ENCODE measurements at places on chromosomes 5 and 9.

DNA sequence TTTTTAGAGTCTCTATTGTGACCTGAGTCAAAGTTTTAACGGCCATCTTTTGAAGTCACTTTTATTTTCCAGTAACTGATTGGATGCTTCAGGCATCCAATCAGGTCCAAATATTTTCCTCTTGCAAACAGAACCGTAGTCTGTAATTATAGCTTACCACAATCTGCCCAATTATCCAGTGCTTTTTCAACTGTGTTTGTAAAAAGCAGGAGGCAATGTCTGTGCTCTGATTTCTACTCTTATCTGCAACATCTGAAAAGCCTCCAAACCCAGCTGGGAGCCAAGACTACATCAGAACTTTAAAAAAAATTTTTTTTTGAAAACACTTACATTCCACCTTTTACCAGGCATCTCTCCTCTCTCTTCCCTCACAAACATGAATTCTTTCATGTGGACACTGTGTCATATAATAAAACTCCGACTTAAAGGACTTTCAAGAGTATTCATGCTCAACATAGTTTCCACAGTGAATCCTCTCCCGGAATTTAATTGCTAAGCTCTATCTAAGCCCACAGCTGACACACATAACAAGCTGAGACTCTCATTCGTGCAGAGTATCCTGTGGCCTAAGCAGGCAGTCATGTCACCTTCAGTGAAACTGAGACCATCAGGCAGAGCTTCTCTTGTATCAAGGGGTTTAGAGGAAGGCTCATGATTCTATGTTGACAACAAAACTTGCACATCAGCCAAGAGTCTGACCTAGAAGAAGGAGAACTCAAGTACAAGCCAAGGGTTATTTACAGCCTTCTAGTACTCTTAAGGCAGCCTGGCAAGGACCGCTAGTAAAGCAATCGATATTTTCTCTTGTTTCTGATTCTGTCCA is 272.7 kb downstream of the TLE1 start:
- no peak for DNase-seq

DNA sequence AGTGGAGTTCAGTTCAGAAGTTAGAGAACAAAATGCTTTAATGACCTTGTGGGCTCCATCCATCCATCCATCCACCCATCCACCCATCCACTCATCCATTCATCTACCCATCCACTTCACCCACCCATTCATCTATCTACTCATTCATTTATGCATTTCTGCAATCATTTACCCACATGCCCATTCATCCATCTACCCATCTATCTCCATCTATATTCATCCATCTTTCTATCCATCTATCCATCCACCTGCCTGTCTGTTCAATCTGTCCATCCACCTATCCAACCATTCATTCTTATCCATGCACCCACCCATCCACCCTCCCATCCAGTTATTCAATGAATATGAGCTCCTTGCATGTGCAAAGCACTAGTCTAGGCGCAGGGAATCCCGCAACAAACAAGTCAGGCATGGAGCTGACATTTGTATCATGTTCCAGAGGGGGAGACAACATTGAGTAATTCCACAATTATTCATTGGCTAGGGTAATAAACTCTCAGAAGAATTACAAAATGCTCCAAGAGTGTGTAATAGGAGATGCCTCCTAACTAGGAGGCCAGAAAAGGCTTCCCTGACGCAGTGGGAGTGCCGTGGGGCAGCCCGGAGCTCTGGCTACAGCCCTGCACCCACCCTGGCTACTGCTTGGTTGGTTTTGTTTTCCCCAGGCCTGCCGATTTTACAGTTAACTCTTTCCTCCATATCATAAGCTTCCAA is 211.2 kb downstream of the NXNL2 start:
- DNase-seq = no peak

DNA sequence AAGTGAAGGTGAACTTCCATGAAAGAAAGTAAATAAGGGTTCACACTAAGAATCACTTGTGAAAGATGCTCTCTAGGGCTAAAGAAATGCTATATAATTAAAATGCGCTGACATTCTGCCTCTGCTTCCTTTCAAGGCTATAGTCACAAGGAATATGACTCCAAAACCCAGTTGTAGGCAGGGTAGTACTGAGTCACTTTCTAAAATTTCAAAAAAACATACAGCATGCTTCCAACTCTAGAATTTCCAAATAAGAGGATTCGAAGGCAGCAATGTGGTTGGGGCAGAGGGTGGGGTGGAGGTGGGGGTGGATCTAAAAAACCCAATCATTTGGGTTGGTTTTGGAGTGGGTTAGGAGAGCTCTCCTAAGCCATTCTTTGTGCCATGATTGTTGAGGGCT is 84.6 kb downstream of the HMHB1 start:
- no peak for DNase-seq

- no peak for DNase-seq
These were observed 45.4 kb upstream of the LIFR start for GRCh38 chr5:38601863-38602298.

DNA sequence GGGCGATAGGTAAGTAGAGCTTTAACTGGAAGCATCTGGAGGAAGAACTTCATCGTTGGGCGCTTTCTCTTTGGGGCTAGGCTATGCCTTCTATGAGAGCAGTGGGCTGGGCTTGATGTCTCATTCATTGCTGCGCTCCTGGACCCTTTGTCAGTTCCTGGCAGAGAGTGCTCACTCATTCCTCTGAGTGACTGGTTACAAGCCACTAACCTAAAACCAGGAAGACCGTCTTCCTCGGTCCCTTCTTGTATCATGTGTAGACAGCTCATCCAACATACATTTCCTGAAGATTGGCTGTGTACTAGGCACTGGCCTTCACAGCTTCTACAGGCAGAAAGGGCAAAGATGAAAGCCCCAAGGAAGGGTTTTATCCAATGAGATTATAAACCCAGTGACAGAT is 6.4 kb downstream of the SWI5 start:
- DNase-seq = no peak

DNA sequence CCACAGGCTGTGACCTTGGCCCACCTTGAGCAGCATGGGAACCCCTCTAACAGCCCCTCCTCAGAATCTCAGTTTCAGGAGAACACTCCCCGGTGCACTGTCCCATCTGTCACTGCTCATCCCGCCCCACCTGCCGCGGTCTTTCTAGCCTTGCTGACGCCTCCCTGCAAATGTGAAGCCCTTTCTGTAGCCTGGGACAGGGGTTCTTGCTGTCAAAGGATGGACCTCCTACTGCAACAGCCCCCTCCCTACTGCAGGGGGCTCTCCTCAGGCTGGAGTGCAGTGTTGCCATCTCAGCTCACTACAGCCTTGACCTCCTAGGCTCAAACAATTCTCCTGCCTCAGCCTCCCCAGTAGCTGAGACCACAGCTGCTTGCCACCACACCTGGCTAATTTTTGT is 20.0 kb downstream of the OR2V1 start:
- DNase-seq = no peak

DNA sequence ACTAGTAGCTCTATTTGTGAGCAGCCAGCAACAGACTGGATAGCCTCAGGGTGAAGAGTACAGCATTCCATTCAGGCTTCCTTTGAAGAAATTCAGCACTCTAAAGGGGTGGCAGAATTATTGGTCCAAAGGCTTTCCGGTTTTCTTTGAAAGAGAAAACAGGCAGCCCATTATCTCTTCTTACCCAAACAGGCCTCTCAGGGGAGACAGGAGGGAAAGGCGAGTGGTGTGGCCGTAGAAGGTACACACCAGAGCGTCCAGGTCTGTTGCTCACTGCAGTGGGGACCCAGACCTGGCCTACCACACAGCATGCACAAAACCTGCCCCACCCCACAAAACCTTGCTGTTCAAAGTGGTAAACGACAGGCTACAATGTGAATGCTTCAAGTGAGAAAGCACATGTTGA is 83.3 kb downstream of the ZNF608 start:
- no peak for DNase-seq

GRCh38 chr5:134275822-134276221 is 49.9 kb upstream of the PPP2CA start:
- DNase-seq = no peak

DNA sequence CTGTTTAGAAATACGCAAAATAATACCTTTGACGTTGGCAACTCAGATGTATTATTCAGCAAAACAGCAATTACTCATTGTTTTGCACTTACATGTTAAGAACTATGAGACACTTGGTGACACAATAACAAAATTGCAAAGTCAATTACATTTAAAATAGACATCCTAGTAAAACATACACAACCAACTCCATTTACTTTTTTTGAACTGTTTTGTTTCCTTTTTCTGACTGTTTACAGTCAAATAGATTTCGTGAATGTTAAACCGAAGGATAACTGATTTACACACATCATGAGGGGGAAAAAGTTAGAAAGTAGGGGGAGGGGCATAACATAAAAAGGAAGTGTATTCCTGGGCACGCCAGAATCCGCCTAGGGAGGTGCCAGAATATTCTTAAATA is 220.1 kb downstream of the MEF2C start:
- no peak for DNase-seq

- DNase-seq = no peak
These were observed 241.6 kb downstream of the PJA2 start for GRCh38 chr5:109168151-109168550.

Data from activated T-cell treated with anti-CD3 and anti-CD28 coated beads for 1 hour (primary cell).